Colonic mucosa (tissue), 4 donors: ENCODE measurements at places on chromosomes 6 and 20. TPM values are rescaled to one million over a fixed set of nuclear protein-coding genes. Genes with fewer than 3 reads are reported as not detected.

DNA sequence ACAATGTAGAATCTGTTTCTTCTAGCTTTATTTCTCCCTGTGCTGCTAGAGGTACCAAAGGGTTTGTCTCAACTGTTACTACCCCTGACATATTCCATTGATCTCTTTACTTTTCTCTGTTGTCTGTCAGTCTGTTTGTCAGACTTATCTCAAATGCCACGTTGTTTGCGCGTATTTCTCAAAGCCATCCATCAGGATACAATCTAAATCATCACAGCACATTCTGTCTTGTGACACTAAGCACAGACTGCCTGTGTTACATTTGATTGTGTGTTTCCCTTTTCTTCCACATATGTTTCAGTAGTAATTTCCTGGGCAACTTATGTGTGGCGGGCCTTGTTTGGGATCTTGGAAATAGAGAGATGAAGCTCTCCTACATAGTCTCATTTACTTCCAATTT is 30.2 kb upstream of the SERINC3 start:
- DNase-seq = peak; percentile 11

DNA sequence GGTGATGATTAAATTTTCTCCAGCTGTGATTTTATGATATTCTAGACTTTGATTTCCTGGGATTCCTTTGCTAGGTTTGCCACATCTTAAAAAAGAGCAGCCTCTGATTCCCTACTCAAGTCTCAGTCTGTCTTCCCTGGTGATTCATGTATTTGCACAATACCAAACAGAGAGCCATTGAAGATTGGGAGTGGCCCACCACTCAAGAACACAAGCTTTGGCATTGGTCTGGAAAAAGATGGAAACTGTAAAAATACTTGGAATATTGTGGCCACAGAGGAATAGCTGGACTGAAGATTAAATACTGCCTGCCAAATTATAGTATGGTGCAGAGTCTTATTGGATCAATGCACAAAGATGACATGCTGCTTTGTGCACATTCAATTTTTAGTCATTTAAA is 32.9 kb downstream of the PTCHD4 start:
- DNase-seq = no peak

DNA sequence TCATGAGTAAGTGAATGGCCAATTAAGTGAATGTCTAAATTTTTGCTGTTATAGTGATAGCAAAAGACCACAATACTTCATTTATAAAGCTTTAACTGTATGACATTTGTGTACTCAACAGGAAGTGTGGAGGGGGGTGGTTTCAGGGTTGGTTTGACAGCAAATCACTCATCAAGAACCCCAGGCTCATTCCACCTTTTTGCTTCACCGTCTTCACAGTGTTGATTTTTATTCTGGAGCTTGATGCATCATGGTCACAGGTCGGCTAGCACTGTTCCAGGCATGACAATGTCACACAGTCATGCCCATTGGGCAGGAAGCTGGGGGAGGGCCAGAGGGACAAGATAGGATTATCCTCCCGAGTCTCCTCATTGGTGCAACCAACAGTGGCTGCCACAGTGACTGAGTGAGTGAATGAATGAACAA is 75.0 kb downstream of the MDGA1 start:
- no peak for DNase-seq

- DNase-seq = no peak
Observed at GRCh38 chr20:60263725-60264709, 305.8 kb downstream of the CDH26 start.

GRCh38 chr6:143078468-143079324 is 18.0 kb downstream of the AIG1 start:
- no peak for DNase-seq

GRCh38 chr6:148414836-148415235 is 72.2 kb downstream of the SASH1 start:
- DNase-seq = no peak

DNA sequence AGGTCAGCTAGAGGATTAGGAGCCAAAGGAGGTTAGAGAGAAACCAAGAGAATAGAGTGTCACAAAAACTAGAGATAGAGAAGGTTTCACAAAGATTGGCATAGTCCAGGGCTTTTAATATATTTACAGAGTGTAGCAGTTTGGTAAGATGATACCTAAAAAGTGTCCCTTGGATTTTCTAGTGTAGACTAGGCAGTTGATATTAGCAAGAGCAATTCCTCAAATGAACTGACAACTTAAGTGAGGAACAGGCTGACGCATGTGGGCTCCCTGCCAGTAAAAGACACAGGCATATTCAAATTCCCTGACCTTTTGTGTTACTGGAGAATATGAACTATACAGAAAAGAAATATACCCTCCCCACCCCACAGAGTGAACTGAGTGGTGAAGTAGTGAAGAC is 40.1 kb downstream of the VTA1 start:
- no peak for DNase-seq

DNA sequence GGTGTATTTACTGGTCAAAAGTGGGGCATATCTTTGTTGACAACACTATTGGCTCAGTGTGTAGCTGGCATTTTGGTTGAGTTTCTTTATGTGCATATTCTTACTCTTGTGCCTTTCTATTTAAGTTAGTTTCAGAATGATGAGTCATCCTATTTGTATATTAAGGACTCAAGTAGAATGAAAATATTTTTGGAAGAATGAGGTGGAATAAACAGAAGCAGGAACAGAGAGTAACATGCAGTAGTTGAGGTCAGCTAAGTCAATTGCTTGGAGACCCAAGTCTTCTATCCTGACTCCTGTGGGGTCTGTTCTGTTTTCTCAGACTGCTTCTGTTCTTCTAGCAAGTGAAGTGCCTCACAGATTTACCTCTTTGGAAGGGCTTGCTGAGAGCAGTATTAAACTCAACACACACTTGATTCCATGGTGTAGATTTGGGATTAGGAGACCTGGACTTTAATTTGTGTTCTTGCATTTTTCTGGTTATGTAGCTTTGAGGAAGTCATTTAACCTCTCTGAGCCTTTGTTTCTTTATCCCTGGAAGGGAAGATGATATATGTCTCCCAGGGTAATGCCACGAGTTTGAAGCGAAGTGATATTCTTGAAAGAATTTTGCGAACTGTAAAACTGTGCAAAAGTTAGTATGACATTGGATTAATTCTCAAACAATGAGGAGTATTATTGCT is 324.3 kb downstream of the QKI start:
- no peak for DNase-seq

DNA sequence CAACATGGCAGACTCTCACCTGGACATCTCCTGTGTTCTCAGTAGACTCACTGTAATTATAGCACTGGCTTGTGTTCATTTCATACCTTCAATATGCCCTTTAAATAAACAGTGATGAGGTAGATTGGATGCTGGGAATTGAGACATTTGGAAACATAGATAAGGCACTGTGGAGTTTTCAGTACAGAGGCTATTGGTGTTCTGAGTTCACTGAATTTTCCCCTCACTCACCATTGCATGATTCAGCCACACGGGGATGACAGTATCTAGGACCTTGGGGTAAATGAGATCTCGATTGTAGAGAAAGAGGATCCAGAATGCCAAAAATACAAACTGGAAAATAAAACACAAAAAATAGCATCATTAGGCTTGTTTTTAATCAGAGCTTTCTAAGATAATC is 12.6 kb downstream of the ADTRP start:
- no peak for DNase-seq

DNA sequence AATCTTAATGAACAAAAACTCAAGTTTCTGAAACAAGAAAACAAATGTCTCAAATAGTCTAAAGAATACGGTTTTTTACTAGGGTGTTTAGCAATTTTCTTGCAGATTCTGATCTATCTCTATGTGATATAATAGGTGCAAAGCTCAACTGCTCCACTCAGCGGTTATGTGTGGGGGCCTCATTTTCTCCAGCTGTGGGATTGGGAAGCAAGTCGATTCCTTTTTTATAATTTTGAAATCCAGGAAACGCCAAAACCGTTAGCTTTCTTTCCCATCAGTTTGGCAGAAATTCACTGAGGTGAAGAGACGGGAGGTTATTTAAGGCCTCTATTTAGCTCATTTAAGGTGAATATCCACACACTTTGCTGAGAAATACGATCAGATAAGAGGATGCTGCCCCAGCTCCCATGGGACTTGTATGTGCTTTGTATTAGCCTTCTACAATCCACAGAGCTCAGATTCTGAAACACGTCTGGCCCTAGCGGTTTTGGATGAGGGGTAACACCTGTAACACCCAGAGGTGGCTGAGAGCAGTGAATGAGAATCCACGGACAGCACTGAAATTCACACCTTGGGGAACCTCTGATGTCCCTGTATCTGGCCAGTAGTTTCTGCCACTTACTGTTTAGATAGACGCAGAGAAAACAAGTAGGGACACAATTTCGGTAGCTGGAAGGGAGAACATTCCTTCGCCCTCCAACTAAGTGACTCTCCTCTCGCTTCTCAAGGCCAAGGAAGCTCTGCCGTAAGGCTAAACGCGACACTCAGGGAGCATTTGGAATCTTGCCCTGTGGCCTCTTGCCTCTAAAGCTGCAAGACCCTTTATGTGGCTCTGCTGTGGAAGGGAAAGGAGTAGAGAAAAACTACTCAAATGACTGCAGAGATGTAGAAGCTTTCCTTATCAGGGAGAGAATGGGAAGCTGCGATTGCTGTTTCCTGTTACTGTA is 6.5 kb upstream of the BCAS4 start:
- no peak for DNase-seq

DNA sequence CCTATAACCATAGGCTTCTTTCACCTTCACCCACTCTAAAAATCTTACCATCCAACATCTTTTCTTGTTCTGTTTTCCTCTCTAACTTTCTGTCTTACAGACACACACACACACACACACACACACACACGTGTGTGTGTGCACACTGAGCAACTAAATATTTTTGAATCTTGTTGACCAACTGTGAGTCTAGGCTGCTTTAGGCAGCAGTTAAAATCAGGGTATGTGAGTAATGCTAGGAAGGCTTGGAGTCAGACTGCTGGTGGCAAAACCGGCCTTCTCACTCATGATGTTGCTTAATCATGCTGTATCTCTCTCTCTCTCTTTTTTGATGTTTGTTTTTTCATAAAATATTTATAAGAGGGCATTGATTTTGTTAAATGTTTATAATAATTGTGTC is 103.1 kb upstream of the TBX18 start:
- DNase-seq = no peak

GRCh38 chr6:135088818-135089809 is 34.5 kb upstream of the HBS1L start:
- DNase-seq = no peak

DNA sequence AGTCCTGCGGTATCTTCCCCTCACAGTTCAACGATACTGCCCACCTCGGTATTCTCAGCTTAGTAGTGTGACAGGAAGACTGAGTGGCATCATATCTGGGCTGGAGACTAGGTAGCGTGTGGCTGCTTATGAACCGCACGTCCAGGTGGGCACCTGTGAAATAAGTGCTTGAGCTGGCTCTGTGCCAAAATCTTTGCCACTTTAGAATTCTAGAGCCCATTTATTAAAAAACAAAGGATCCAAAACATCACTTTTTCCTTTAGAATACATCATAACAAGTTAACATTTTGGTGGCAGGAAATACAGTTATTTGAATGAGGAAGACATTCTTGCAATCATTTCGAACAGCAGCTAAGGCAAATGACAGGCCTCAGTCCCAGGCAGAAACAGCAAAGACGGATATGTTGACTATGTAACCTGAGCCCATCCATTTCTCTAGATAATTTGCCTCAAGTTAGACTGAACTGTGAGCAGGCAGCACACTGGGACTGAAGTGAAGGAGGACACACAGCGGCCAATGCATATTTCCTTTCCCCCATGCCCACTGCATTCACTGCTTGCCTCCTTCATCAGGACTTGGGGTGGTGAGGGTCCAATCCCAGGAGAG is 136.6 kb downstream of the GMDS start:
- DNase-seq = no peak

GRCh38 chr6:25835442-25836283 is 3.8 kb upstream of the SLC17A1 start:
- no peak for DNase-seq

GRCh38 chr6:101422811-101423210 is 29.3 kb downstream of the GRIK2 start:
- DNase-seq = no peak

- DNase-seq = peak; percentile 80
Observed at GRCh38 chr6:1524040-1524480, 85.7 kb upstream of the FOXC1 start.

DNA sequence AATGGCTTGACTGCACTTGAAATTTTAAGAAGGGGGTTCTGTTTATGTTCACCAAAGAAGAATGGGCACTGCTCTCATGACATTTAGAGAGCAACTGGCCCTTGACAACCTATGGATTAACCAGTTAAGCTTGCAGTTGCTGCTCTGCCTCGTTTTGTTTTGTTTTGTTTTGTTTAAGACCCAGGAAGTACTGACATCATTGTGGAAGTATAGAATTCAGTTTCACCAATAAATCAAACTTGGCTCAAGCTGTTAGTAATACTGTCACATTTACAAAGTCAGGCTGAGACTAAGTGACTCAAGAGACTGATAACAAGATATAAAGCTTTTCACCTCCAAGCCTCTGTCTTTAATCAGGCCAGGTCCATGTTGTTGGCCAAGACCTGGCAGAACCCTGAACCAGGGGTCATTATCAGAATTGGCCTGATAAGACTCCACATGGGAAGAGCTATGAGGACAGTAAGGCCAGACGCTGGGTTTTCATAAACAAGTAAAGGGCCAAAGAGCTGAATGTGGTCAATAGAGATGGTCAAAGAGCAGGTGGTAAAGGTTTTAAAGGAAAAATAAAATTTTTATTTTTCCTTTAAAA is 99.4 kb upstream of the VGLL2 start:
- DNase-seq = no peak

- DNase-seq = peak; percentile 83
Observed at GRCh38 chr6:156933201-156934068, 156.3 kb downstream of the ARID1B start.

- no peak for DNase-seq
Observed at GRCh38 chr6:16236009-16236501, 2.3 kb upstream of the GMPR start.

GRCh38 chr6:9523462-9523861 is 891.4 kb downstream of the TFAP2A start:
- no peak for DNase-seq

GRCh38 chr20:48146877-48147276 is 361.6 kb upstream of the SULF2 start:
- no peak for DNase-seq

GRCh38 chr6:156102129-156102528 is 646.5 kb upstream of the NOX3 start:
- peak; percentile 30 for DNase-seq

GRCh38 chr6:18277237-18278006 is 13.1 kb upstream of the DEK start:
- no peak for DNase-seq

Gene MUC21
- total RNA-seq = not detected

Gene SLC17A2
- total RNA-seq = not detected

Gene EPHA7
- 1.3 TPM for total RNA-seq

Gene BPI
- total RNA-seq = not detected

Gene BTN1A1
- not detected for total RNA-seq

Gene PLCB4
- total RNA-seq = 39.5 TPM

Gene PHACTR1
- 2.2 TPM for total RNA-seq

Gene IL17F
- total RNA-seq = 0.32 TPM

Gene KIF6
- 0.08 TPM for total RNA-seq

Gene KCNK16
- not detected for total RNA-seq

Gene APMAP
- 63.3 TPM for total RNA-seq

Gene ANKEF1
- total RNA-seq = 9.2 TPM
